Activated CD4-positive, alpha-beta T cell treated with anti-CD3 and anti-CD28 coated beads for 24 hours (primary cell): ENCODE measurements at places on chromosomes 7 and 10.
A peak's percentile ranks its signal among the peaks of the same experiment; 100 is the strongest.

GRCh38 chr10:124092860-124093773 lies at the start of gene CHST15:
TSS of gene CHST15 (minus strand) at chr10:124093598. CDS start at chr10:124046212, 47,386 bp downstream.
- DNase-seq = no peak

DNA sequence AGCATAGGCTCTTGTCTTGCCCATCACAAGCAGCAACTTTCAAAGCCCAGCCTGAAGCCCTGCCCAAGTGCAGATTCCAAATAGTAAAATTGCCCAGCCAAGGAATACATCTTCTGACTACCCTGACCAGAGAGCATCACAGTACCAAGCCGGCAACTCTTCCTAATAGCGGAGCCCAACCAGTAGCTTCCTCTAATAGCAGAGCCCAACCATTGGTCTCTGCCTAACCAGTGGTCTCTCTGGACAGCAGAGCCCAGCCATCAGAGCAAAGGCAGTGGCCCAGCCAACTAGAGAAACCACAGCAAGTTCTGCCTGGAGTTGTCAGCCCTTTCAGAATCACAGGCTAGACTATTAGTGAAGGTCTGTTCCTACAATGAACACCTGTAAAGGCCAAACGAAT lies 285.6 kb downstream of the HGF start:
- no peak for DNase-seq

GRCh38 chr10:70940834-70941568 lies 52.6 kb upstream of the PCBD1 start:
- no peak for DNase-seq

GRCh38 chr10:96671211-96671890 lies 49.0 kb downstream of the PIK3AP1 start:
- no peak for DNase-seq

- DNase-seq = no peak
Observed at GRCh38 chr7:15820319-15820718, 133.8 kb upstream of the MEOX2 start.

GRCh38 chr7:111049971-111050680 lies 40.8 kb upstream of the LRRN3 start:
- no peak for DNase-seq

DNA sequence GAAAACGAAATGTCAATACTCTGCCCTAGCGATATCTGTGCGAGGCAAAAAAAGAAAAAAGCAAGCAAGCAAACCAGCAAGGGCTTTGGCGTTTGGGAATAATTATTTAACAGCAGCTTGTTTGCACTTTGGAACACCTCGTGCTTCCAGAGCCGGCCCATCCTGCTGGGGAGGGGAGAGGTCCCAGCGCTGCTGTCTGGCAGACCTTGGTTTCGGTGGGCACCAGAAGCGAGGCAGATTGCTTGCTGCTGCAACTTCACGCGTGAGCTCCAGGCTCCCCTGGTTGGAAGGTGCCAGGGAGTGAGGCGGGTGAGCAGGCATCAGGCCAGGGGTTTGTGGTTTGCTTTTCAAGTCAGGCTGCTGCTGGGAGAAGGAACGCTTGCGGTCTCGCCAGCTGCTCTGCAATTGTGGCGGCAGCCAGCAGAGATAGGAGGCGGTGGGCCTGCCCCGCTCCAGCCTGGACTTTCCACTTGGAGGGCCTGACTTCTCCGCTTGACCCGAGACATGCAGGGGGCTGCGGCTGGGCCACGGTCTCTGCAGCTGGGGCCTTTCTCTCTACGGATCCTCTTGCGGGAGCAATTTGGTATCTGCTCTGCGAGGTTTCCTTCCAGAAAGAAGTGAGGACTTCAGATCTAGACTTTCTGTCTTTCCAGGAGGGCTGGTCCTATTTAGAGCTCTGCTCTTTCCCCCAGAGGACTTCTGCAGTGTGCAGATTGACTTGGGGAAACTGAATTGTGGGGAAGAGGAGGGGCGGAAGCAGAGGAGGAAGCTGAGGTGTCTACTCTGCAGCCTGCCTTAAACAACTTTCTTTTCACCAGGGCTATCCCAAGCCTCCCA lies 131.4 kb downstream of the PRPF18 start:
- peak; percentile 28 for DNase-seq

DNA sequence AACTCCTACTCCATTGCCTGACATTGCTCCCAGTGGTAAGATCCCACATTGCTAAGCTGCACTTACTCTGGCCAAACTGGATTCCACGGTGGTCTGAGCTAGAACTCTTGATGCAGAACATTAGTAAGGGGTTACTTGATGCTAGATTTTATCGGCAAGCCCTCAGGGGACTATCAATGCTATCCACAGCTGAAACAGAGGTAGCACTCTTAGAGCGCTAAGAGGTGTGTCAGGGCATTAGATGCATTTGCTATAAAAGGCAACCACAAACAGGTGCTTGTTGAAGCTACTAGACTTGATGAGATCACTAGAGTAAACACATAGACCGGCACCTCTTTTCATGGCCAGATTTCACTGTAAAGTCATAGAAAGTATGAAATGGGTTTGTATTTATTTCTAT lies 116.3 kb downstream of the MDFIC start:
- DNase-seq = no peak

DNA sequence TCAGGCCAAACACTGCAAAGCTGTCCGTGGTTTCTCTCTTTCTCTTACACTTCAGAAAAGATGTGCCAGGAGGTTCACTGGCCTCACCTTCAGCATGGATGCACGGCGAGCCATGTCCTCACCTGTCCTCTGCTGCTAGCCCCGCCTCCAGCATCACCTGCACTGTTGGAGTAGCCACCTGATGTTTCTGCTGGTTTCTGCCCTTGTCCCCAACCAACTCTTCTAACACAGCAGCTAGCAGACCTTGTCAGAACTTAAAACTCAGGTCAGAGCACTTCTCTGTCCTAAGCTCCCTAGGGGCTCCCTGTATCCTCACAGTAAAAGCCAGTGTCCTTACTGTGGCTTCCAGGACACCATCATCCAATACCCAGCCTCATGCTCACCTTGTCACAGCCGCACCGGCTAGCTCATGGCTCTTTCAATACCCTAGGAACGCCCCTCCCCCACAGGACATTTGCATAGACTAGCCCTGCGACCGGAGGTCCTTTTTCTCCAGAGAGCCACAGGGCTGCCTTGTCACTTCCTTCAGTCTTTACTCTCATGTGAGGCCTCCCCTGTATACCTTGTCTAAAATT lies 15.2 kb downstream of the PALD1 start:
- DNase-seq = no peak
